ENCODE measurements at places on chromosomes 16 and 17.
A peak's percentile ranks its signal among the peaks of the same experiment; 100 is the strongest.

DNA sequence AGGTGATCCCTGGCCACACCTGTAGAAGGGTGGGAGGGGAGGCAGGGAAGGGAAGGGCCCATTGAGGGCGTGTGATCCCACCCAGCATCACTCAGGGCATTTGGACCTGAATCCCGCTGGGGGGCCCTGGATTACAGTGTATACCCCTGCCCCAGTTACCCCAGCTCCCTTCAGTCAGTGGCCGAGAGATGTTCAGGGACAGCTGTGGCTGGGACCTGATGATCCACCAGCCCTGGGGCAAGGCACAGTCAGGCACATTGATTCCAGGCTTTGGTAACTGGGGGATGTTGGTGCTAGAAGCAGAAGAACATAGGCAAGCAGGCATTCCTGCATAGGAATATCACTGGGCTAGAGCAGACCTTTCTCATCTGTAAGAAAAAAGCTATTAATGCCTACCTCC, 170.3 kb downstream of the FOXL1 start:
- no peak for DNase-seq

- DNase-seq, result no peak
Observed at GRCh38 chr16:57016831-57017230, 27.5 kb downstream of the NLRC5 start.

DNA sequence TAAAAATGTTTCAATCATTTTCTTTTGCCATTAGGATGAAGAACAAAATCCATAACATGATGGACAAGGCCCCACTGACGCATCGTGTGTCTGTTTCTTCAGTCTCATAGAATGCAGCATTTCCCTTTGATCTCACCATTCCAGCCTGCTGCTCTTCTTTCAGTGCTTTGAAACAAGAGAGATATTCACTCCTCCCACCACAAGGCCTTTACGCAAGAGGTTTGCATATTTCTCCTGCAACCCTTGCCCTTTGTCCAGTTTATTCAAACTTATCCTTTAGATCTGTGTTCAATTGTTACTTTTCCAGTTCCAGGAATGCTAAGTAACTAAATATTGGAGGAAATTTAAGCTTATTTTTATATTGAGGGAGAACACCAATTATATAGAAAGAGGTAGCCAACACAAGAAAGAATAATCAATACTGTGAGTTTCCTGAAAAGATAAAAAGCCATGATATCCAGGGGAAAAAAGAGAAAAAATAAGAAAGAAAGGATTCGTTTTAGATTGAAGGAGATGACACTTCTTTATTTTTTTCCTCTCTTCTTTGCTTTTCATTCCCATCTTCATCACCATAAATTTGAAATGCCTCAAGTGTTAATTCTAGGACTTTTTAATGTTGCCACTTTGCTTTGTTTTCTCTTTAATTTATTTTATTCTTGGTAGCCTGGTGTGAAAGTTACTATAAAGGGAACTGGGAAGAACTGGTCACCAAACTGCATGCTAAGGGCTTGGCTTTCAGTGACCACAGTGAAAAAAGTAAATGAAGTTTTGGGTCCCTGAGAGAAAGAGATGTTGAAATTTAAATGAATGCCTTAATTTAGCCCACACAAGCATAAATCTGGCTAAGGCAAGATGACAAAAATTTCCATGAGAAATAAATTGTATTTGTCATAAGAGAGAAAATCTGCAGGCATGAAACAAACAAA, 102.1 kb downstream of the KIF2B start:
- DNase-seq, result no peak

DNA sequence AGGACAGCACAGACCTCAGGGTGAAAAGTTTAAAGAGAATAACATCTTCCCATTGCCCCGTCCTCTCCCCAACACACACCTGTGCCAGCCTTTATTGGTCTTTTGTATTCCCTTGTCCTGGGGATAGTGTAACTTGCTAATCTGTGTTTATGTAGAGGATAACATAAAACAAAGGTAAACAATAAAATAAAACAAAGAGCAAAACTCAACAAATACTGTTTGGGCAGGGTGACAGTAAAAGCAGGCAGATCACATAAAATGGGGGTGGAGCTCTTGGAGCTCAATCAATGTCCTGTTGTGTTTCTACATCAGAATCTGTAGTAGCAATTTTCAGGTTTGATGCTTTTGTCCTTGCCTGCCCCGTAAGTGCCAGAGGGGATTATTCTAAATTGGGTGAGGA, 1939.7 kb downstream of the TP53TG3F start:
- no peak for DNase-seq

DNA sequence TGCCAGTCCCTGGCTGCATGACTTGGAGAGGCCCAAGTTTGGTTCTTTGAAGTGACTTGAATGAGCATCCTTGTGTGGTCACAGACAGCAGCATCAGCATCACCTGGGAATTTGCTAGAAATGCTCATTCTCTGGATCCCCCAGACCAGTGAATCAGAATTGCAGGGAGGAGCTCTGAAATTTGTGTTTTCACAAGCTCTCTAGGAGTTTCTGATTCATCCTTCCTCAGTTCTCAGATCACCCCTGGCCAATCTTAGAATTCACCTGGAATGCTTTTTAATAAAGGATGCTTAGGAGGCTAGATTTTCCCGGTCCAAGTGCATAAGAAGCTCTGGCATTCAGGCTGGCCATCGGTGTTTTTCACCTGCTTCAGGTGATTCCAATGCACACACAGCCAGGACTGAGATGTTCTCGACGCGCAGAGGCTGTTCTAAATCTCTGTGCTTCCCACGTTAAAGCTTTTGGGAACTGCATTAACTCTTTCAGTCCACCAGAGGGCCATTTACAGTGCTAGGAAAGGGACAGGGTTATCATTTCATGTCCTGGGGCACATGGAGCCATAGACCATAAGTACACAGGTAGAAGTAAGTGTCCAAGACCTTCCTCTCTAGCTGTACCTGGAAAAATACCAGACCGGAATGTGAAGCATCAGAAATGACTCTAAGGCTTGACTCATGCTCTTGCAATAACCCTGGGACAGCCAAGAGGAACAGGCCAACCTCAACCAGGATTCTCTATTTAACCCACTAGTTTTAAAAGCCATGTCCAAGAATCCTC, 85.7 kb upstream of the XYLT1 start:
- peak; percentile 5 for DNase-seq
